Left colon (tissue), 2 donors: ENCODE measurements at places on chromosomes 5 and 9.
A peak's percentile ranks its signal among the peaks of the same experiment; 100 is the strongest.

DNA sequence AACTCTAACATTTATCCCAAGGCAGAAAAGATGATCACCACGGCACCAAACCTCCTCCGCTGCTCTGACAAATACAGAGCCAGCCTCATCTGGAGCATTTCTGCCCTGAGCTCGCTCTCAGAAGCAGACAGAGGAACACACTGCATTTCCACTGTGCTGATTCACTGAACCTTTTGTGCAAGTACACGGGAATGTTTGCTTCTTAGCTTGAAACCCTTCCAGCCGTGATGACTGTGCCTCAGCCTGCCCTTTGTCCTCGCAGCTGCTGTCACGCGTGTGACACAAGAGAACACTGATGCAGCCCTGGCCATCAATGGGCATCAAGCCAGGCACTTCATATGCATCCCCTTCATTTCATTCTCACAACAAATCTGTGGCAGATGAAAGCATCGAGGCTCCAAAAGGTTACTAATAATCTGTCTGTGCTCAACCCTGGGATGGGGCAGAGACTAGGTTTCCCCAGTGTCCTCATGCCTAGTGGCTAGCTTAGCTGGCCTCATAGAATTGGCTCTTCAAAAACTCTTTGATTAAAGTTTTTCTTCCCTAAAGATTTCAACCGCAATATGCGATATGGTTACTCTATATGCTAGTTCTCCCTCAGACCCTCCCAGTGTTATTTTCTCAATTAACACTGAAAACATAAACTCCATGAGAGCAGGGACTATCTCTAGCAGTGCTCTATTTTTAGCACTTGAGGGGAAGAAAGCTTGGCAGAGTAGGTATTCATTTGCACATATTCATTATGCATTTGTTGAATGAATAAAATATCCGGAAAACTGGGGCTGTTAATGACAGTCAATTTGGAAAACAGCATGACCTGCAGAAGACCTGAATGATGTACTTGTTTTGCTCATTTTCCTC, 7.3 kb downstream of the CDC14B start:
- peak; percentile 39 for DNase-seq

GRCh38 chr9:26662476-26662875, 230.1 kb downstream of the CAAP1 start:
- no peak for DNase-seq

DNA sequence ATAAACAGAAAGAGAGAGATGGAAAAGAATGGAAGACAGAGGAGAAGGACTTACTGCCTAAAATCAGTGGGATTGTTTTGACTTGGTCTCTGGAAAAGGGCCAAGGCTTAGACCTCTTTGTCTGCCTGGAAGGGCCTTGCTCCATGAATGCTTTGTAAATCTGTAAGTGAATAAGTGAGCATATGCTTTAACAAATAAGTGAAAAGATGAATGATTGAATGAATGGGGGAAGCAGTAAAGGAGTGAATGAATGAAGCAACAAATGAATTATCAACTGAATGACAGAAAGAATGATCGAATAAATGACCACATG, 5.5 kb downstream of the KCNIP1 start:
- no peak for DNase-seq

- DNase-seq = no peak
Observed at GRCh38 chr5:154115291-154115690, 75.2 kb upstream of the GALNT10 start.

DNA sequence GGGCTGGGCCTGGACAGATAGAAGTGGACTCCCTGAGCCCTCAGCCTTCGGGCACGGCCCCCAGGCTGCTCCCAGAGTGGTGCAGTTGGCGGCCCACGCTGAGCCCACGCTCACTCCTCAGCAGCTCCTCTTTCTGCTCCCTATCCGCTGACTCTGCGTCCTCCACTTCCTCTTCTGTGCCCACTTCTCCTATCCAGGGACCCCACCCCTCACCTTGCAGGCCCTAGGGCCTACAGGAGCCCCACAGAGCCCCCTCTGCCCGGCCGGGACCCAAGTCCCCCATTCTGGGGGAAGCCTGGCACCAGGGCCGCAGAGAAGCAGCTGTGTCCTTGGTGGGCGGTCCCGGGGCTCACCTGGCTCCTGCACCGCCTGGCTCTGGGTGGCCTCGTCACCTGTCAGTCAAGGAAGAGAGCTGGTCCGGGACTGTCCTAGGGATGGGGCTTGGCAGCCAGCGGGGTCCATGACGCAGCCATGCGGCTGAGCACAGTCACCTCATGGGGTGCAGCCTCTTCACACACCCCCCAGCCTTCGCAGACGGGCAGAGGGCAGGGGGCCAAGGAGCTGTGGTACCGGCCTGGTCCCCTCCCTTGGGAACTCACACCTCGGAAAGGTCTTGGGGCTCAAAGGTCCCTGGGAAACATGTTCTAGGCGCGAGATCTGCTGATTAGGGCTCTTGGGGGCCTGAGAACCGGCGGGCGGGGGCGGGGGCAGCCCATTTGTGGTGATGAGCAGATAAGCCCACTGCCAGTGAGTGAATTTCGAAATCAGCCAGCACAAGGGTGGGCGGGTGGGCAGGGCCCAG, 5.4 kb upstream of the NRARP start:
- peak; percentile 77 for DNase-seq

DNA sequence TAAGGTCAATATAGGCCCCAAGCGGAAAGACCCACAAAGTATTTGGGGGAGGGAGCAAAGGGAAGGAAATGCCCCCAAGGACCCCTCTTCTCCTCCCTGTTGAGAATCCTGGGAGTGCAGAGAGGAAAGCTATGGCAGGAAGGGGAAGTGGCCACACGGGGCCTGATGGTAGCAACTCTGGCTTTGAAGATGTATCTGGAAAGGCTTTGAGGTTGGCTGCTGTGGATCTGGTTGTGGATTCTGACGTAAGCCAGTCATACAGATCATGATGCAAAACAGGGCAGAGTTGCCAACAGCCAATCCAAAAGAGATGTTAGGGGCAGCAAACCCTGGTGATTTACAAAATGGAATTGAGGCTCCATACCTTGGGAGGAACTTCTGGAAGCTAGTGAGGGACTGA, 108.8 kb downstream of the PRKACG start:
- DNase-seq = no peak

DNA sequence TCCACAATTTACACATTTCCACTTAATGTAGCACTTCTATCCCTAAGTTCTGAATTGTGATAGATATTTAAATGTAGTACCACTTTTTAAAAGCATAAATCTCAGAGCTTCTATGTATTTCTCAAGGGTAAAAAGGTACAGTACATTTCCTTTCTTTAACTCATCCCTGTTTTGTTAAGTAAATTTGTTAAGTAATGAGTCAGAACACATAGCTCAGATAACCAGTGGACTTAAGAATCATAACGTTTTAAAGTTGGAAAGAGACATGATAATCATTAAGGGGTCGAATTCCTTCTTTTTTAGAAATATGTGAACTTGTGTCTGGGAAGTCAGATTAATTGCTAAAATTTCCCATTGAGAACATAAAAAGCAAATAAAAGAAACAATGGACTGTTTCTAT, 810.2 kb upstream of the NUDT12 start:
- no peak for DNase-seq

DNA sequence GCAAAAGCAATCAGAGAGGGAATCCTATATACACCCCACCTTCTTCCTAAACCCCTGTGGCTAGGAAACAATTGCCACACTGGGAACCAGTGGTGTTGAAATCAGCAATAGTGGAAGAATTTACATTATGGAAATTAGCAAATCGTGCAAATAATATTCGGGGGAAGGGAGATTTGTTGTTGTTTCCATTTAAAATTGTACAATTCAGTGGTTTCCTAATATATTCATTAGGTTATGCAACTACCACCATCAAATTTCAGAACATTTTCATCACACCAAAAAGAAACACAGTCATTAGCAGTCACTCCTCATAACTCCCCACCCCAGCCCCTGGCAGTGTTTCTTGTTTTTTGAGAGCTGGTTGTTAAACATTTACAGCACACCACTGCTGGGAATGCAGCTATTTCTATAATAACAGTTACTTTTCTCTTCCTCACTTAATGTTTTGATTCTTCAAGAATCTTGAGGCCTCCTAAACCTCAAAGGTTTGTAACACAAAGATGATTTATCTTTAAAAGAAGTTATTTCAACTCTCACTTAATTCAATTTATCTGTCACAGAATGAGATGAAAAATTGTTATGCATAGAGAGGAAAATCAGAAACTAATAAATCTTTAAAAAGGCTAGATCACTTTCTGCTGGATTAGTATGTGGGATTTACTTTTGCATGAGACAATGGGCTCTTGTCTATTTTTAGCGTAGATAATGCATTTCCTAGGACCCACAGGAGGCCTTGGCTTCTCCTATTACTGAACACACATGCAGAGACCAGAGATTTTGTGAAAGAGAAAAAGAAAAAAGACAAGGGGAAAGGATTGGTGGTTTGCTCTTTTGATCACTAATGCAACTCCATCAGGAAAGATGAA, 91.8 kb upstream of the DAPK1 start:
- no peak for DNase-seq

- no peak for DNase-seq
Observed at GRCh38 chr9:131480258-131480657, 22.5 kb upstream of the POMT1 start.

- DNase-seq = no peak
Observed at GRCh38 chr5:68194386-68194785, 21.2 kb upstream of the PIK3R1 start.

- DNase-seq = no peak
Observed at GRCh38 chr9:130938184-130938651, 829 bp downstream of the FIBCD1 start.

- no peak for DNase-seq
Observed at GRCh38 chr9:125407432-125407973, 145.9 kb downstream of the GAPVD1 start.

DNA sequence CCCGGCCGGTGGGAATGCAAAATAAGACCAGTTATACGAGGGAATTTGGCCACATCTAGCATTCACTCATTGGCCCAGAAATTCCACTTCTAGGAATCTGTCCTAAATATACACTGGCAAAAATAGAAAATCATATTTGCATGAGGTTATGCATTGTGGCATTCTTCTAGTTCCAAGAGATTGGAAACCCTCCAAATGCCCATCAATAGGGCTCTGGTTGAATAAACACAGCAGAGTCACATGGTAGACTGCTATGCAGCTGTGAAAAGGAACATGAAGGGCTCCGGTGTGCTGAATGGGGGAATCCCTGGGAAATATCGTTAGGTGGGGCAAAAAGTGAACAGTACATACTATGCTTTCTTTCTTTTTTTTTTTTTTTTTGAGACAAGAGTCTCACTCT, 36.8 kb downstream of the PTGES start:
- no peak for DNase-seq

DNA sequence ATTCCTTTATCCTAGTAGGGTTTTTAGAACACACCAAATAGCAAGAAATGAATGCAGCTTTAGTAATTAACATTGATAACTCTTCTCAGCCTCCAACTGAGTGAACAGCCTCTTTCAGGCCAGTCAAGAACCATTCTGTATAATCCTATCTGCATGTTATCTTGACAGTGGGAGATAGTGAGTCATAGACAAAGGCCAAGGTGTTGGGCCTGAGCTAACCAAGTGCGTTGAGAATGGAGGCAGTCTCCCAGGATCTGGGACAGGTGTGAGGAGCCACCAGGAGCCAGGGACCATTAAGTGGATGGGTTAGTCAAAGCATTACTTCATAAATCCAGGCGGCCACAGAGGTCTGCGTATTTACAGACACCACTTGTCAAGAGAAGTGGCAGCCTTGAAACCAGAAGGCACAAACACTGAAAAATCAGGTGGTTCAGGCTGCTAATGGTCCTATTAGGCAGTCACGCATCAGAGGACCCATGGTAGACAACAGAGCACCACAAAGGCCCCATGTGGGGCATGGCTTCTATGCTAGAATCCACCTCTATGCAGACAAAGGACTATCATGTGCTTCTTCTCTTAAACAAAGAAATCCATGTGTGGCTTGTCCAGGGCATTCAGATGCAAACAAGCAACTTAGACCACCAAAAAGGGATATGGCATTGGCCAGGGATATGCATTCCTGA, 409.7 kb upstream of the PIK3R1 start:
- no peak for DNase-seq

DNA sequence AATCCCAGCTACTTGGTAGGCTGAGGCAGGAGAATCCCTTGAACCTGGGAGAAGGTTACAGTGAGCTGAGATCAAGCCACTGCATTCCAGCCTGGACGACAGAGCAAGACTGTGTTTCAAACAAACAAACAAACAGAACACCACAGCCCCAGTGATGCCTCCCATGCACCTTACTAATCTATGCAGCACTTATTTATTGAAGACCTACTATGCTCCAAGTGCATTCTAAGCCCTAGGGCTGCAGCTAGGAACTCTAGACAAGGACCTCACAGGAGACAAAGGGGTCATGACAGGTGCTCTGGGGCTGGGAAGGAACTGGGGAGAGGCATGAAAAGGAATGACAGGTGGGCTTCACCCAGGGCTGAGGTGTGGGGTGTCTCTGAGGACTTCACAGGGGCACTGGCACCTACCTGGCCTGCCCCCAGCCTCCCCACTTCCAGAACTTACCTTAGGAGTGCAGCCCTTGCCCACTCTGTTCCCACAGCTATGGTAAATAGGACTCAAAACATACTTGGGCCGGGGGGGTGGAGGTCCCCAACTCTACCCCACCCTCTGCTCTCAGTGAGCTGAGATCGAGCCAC, 69.4 kb downstream of the C9orf50 start:
- no peak for DNase-seq

DNA sequence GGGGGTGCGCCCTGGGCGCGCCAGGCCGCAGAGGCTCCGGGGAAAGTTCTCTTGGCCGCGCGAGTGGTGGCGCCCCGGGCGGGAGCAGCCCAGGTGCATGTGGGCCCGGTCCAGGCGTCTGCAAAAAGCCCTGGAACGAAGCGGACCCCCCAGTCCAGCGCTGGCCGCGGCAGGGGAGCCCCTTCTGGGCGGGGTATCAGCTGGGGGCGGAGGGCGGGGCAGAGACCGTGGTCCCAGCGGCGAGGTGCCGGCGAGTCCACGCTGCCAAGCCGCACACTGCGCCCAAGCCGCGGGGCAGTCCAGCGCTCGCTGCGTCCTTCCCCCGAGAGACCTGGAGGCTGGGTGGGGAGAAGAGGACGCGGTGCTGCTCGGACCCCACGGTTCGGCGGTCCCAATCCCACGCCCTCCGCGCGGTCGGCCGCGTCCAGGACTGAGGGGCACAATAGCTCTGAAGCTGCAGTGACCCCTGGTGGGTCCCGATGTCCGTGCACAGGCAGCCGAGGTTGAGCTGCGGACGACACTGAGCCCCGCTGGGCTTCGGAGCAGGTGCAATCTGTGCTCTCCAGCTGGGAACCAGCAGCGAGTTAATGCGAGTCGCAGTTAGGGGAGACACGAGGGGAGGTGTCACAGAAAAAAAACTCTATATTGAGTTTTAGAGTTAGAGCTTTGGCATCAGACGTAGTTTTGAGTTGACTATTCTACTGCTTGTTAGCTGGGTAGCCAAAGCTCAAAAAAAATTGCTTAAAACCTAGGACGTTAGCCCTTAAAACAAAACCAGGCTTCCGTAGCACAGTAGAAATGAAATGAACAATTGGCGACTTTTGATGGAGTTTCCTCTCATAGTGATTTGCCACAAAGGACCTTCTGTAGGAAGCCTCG, 1.1 kb upstream of the EPB41L4A start:
- DNase-seq = peak; percentile 82

DNA sequence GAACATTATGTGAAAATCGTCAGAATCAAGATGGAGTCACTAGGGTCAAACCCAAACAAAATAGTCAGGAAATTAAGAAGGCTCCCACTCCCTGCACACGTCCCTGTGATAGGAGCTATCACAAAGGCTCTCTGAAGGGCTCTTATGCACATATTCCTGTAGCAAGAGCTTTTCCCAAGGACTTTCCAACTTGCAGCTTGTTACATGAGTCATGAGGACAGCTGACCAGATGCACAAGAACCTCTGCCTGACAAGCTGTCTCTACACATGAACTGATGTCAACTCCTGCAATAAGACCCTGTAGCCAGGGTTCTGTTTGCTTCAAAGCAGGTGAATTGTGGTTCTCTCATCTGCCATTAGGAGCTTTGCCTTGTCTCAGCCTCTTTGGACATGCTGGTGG, 122.4 kb downstream of the OLFM1 start:
- no peak for DNase-seq
